ENCODE measurements at places on chromosomes 6 and 20.

GRCh38 chr20:17776551-17776950 lies 76.8 kb downstream of the BANF2 start:
- no peak for DNase-seq

DNA sequence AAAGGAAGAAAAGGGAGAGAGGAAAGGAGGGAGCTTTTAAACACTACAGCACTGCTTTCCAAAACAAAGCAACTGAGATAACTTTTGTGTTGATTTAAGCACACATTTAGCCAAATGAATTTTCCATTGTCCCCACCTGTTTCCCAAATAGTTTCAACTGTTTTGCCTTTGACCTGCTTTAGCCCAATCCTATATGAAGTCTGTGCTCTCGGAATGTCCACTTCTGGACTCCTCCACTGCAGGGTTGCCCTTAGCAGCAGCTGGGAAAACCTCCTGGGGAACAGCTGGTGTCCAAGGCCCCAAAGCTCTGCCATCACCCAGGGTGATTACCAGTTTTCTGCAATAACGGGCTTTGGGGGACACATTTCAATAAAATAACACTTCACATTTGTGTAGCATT lies 44.9 kb upstream of the PKHD1 start:
- no peak for DNase-seq

- no peak for DNase-seq
These were observed 143.3 kb upstream of the MAP3K7 start for GRCh38 chr6:90730151-90730673.

DNA sequence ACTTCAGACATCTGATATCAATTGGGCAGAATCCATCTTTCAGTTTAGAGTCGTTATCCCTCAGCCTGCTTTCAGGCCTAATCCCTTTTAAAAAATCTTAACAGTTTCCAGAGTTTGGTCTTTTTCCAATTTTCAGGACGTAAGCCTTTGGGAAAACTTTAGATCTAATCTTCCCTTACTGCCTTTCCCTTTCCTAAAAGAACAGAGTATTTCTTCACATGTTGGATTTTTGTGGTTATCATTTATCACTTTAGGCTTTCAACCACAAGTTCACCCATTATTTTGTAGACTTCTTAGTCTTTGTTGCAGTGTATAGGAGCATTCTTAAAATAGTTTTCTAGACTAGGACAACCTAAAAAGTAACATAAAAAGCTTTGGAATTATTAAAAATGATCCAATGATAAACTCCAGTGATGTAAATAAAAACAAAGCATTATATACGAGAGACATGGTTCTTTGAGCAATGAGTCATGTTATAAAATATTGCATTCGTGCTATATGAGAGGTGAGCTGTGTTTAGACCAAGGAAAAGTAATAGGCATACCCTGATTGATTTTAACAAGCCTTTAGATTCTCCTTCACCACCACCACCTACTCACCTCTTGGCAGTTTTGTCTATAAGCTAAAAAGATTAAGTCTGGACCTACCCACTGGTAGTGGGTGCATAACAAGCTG lies 90.4 kb upstream of the MCHR2 start:
- DNase-seq, result no peak

- no peak for DNase-seq
These were observed 2.1 kb downstream of the VEGFA start for GRCh38 chr6:43771858-43772680.
